ENCODE measurements at places on chromosomes 7 and 10.

DNA sequence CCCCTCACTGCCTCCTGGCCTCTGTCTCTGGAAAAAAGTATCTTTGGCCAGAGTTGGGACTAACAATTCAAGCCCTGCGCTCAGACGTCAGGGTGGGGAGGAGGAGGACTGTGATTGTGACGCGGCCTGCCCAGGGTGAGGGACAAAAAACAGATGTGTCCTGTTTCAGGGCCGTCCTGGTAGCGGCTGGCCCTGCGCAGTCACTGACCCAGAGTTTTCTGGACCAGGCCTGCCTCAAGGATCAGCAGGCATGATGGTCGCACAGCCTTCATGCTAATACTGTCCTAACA lies 110.1 kb downstream of the CYTH3 start:
- peak; percentile 64 for DNase-seq

DNA sequence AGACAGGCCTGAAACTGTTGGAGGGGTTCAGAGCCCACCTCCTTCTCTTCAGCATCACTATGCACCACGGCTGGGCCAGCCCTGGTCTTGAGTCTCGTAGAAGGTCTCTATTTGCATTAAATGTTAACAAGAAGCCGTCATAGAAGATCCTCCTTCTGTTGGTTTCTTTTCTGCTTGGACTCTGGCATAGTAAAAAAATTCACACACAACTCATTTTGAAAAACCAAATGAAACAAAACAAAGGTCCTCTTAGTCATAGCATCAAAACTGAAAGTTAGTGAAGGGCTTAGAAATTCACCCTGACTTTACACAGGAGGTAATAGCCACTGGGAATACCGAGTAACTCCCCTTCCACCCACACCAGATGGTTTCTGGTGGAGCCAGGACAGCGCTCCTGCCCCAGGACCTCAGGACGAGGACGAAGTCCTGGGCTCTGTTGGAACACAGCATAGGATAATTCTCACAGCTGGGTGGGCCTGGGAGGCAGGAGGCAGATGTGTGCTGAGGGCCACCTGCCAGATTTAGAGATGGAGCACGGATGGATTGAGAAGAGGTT lies 248.4 kb upstream of the KLF6 start:
- no peak for DNase-seq

GRCh38 chr7:144024213-144024612 lies 24.1 kb downstream of the OR6B1 start:
- no peak for DNase-seq

GRCh38 chr10:104897696-104898095 lies 256.6 kb downstream of the SORCS3 start:
- no peak for DNase-seq

DNA sequence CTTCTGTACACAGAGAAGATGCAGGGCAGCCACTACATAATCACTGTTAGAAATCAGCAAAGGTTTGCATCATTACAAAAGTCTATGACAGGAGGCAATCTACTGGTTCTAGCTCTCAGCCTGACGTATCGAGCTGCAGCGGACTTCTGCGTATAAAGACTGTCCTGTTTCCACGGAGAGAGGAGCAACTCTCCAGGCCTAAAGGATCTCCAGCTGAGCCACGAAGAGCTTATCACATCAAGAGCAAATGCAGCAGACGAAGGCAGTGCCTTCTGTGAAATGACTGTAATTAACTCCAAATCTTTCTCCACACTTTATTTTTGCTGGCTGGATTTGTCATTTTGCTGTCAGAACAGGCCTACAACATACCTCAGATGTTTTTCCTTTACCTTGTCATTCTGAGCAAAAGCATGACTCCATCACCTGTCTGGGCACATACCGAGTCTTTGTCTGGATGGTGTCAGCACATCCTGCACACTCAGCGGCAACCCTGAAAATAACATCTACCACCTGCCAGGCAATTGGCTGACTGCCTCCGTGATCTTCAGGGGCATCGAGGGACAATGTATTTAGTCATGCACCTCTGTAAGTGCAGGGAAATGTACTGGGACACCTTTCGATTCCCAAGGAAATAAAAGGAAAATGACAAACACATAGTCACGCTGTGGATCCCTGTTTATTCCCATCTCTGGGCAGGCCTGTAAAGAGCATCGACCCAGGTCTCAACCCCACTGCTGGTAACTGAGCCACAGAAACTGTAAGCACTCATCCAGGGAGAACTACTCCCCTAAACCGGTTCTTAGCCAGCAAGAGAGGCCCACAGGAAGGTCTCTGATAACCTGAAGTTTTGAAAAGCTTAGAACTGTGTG lies 26.3 kb upstream of the SH3PXD2A start:
- DNase-seq, result peak; percentile 41

DNA sequence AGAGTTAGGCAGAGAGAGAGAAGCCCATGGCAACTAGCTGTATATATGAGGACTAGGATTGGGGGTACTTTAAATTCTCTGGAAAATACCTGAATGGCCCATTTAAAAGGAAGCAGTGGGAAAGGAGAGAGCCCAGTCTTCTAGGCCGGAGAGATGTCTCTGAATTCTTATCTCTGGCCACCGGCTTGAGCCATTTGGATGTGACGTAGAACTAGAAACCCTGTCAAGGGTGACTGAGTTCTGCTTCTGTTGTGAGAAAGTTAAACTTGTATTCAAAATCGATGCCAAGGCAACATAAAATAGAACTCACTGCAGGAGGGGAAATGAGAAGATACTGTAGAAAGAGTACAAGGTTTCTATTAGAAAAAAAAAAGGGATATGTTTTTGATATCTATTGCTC lies 6.3 kb upstream of the GSTK1 start:
- no peak for DNase-seq

All from psoas muscle (tissue), 8 donors.